ENCODE measurements at places on chromosomes 6 and 20. TPM values are rescaled to one million over a fixed set of nuclear protein-coding genes. Genes with fewer than 3 reads are reported as not detected.

DNA sequence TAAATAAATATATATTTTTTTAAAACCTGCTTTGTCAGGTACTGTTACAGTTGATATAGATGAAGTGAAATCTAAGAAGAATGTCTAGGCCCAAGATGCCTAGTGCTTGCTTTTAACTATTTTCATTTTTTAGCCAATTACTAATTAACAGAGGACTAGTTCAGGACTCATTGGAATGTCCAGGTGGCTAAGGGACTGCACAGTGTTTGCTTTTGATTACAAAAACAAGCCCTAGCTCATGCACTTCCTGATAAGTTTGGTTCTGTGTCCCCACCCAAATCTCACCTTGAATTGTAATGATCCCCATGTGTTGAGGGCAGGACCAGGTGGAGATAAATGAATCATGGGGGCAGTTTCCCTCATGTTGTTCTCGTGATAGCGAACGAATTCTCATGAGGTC, 417.1 kb downstream of the PLCB1 start:
- no peak for DNase-seq

DNA sequence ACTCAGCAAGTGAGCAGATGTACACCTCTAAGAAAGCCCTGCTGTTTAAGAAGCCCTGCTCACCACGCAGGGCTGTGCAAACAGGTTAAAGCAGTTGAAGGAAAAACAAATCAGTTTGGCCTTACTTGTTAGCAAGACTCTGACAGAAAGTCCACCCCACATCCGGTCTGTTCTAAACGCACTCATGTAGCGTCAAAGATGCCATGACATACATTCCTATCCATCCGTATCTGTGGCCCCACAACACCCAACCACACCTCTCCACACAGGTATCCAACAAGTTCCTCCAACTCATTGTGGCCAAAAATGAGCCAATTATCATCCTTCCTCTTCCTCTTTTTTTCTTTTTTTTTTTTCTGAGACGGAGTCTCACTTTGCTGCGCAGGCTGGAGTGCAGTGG, 22.8 kb upstream of the RAB22A start:
- DNase-seq: no peak

DNA sequence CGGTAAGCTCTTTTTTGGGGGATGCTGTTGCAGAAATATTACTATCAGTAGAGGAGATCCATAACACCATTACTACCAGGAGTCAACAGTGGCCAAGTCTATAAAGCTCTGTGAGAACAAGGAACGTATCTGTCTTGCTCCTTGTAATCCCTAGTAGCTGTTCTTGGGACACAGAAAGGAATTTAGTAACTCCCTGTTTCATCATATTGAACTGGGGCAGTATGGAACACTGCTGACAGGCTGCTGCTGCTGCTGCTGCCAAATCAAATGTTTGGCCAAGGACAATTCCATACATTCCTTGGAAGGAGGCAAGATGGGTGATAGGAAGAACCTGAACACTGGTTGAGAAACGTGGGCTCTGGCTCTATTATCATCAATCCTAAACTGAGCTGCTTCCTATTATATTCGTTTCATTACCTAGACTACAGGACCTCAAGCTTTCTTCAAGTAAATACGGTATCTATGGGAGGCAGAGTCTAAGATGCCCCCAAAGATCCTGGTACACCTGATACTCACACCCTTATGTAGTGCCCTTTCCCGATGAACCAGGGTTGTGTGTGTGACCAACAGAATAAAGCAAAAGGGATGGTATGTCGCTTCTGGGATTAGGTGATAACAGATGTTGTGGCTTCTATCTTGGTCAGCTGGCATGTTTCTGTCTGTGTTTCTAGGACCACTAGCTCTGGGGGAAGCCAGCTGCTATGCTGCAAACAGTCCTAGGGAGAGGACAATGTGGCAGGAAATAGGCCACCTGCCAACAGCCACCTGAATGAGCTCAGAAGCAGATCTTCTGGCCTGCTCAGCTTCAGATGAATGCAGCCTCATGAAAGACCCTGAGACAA, 39.5 kb downstream of the ELOVL5 start:
- DNase-seq: peak; percentile 57

- DNase-seq: no peak
Observed at GRCh38 chr20:13180986-13181889, 39.8 kb upstream of the ISM1 start.

- no peak for DNase-seq
Observed at GRCh38 chr6:34816635-34817301, 24.9 kb downstream of the BLTP3A start.

GRCh38 chr20:63053432-63054102, 46.8 kb upstream of the BHLHE23 start:
- no peak for DNase-seq

- DNase-seq: peak; percentile 8
Observed at GRCh38 chr6:153121311-153121710, 9.8 kb downstream of the RGS17 start.

GRCh38 chr6:38137608-38138265, 318.2 kb downstream of the ZFAND3 start:
- no peak for DNase-seq

- peak; percentile 98 for DNase-seq
Observed at GRCh38 chr6:56025795-56026194, 150.4 kb upstream of the BMP5 start.

DNA sequence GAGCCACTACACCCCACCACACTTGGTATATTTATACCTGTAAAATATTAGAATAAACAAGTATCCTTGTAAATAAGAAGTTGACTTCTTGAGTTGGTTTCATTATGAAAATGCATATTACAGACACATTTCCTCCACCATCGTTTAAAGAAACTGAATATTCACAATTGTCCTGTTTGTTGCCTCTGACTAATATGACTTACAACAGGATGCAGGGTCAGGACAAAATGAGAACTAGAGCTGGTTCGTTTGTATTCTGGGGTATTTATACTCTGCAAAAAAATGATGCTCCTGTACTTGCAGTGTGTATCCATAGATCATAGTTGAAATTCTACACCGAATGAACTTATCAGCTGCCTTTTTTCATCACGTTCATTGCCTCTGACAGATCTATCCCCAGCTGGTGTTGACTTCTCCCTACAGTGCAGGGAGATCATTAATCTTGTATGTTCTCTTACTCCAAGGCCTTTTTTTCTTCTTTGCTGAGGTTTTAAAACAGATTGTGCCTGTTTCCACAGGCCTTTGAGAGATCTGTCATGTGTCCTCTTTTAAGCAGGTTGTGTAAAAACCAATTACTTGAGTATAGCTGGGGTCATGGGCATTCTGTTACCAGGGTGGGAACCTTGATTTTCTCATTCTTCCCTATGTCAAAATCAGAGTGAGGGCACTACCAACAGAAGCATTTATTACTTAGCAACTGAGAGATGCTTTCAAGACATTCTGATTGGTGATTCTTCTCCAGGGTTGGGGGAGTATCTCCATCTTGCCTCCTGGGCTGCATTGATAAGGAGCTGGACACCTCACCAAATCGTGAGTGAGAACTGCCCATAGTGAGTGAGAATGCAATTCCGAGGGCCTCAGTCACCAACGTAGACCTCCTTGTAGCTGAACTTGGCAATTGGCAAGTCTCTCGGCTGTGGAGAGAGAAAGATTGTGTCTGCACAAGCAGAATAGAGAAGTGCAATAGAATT, 78.8 kb upstream of the CD83 start:
- peak; percentile 62 for DNase-seq

MCHR2 gene
- total RNA-seq: 12.8 TPM

VARS2 gene
- total RNA-seq: 20.5 TPM

LY6G5B gene
- 1.2 TPM for total RNA-seq
